ENCODE measurements at places on chromosomes 3 and 15.

DNA sequence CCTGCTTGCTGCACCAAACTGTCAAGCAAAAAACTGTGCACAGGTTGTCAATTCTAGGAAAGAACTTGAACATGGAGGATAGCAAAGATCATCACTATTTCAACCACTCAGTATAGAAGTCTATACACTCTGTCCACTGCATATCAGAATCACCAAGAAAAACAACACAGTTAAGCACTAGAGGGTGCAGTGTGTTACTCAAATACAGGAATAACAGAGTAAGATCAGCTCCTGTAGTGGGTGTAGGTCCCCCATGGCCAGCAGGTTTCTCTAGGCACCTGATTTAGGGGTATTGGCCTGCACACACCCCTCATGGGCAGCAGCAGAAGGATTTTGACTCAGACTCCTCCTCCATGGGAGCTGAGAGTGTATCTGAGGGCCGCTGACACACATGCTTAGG, 464.1 kb downstream of the EPHA6 start:
- peak; percentile 51 for ATAC-seq

DNA sequence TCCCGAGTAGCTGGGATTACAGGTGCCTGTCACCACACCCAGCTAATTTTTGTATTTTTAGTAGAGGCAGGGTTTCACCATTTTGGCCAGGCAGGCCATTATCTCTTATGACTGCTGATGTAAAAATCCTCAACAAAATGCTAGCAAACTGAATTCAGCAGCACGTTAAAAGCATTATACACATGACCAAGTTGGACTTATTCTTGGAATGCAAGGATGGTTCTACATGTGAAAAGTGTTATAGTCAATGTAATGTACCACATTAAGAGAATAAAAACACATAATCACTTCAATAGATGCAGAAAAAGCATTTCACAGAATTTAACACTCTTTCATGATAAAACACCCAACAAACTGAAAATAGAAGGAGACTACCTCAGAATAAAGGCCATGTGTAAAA, 20.2 kb downstream of the RNF13 start:
- no peak for ATAC-seq

GRCh38 chr3:10557781-10558373, 52.5 kb upstream of the ATP2B2 start:
- peak; percentile 40 for ATAC-seq

DNA sequence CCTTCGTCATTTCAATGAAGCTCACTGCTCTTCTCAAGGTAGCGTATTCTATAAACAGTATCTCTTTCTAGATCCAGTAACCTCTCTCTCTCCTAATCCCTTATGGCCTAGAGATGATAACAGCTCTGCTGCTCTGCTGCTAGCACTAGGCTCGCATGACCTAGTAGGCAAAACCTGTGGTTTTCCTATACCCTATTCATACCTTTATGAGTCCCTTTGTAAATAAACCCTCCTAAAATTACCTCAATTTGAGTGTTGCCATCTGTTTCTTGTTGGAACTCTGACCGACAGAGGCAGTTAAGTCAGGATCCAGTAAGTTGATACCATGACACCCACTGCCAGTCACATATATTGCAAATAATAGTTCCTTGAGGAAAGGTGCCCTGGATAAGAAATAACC, 7.3 kb downstream of the CCDC14 start:
- no peak for ATAC-seq

- no peak for ATAC-seq
Observed at GRCh38 chr3:172853005-172853404, 102.5 kb downstream of the ECT2 start.

GRCh38 chr3:19901918-19902317, 32.1 kb downstream of the EFHB start:
- no peak for ATAC-seq

- ATAC-seq = no peak
Observed at GRCh38 chr3:55189359-55189801, 261.5 kb upstream of the LRTM1 start.

- ATAC-seq = no peak
Observed at GRCh38 chr3:181040030-181040429, 50.5 kb upstream of the DNAJC19 start.

DNA sequence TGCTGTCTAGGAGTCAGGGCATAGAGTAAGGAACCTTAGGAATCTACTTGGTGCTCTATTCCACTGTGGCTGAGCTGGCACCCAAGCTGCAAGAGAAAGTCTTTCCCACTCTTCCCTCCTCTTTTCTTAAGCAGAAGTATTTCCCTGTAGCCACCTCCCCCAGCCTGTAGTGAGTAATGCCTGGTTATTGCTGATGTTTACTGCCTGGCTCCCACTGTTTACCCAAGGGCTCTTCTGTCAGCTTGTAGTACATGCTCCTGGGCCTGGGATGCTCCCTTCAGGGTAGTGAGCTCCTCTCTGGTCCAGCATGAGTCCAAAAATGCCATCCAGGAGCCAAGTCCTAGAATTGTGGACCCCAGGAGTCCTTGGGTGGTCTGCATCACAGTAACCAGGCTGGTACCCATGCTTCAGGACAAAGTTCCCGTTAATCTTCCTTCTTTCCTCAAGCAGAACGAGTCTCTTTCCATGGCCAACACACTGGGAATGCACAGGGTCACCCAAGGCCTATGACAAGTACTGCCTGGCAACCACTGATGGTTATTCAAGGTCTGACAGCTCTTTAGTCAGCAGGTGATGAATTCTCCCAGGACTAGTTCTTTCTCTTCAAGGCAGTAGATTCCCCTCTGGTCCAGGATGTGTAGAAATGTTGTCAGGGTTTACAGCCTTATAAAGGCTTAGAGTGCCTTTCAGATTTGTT, 17.6 kb downstream of the GALK2 start:
- peak; percentile 97 for ATAC-seq

- no peak for ATAC-seq
Observed at GRCh38 chr3:6062261-6063187, 798.4 kb upstream of the GRM7 start.

- ATAC-seq = no peak
Observed at GRCh38 chr15:60124460-60125070, 120.5 kb downstream of the FOXB1 start.

- ATAC-seq = no peak
Observed at GRCh38 chr15:31344823-31345605, 18.4 kb downstream of the KLF13 start.

DNA sequence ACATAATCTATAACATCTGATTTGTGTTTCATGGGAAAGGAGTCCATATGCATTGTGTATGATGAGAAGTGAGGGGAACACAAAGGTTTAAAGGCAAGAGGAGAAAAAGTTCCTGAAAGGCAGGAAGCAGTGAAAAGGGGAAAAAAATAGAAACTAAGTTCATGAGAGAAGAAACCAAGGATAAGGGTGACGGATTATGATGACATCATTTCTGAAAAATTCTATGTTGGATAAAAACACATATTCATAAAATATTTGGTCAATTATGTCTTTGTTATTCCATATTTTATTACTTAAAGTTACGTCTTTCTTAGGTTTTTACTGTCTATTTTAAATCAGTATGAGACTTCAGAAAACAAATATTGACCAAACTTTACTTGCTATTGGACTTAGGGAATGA, 48.6 kb upstream of the CP start:
- no peak for ATAC-seq

DNA sequence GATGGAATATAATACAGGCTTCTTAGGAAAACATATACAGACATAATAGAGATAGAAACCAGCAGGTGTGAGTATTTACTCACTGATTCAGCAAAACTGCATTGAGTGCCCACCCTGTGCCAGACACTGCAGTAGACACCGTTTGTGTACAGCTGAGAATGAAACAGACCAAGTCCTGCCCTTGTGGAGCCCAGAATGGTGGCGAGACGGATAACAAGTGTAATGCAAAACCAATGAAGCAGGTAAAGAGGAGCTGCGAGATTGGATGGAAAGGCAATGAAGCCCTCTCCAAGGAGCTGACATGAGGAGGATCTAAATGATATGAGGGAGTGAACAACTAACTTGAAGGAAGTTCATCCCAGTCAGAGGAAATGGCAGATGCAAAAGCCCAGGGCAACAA, 256.4 kb downstream of the MEX3B start:
- no peak for ATAC-seq

- peak; percentile 82 for ATAC-seq
Observed at GRCh38 chr15:90660195-90660998, 56.7 kb upstream of the BLM start.
